ENCODE measurements at places on chromosomes 3 and 15.

DNA sequence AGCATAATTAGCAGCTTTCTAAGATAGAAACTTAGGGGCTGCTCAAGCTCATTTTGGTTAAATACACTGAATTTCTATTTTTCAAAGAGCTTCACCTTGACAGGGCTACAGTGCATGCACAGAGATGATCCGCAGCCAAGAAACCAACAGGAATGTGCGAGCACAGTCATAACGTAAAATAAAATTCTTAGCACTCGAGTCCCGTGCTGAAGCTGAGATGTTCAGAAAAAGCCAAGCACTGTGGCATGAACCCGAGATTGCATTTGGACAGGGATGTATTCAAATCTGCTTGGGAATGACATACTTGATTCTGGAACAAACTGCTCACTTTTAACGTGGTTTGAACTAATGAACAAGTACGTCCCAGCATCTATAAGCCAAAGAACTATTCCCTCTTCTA, 340.3 kb downstream of the FOXP1 start:
- no peak for DNase-seq

- DNase-seq = no peak
Measured at GRCh38 chr3:112097378-112097777, 11.2 kb downstream of the C3orf52 start.

DNA sequence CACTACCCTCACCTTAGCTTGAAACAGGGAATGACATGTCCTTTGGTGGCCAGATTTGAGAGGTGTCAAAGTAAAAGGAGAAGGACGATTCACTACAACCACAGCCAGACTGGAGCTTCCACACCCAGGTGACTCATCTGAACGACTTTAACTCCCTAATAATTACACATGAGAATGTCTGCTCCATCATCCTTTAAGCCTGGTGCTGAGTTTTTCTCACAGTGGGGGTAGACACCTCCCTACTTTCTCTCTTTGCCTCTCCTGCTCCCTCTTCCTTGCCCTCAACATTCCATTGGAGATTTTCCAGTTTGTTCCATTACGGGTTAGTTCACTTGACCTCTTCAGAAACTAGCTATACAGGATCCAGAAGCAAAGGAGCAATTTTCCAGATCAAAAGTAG, 154.3 kb upstream of the BHLHE40 start:
- DNase-seq = no peak

- DNase-seq = no peak
Measured at GRCh38 chr15:38189671-38190295, 62.9 kb upstream of the SPRED1 start.

- DNase-seq = no peak
Measured at GRCh38 chr3:145183261-145183660, 977.7 kb downstream of the PLOD2 start.

All from stimulated activated CD4-positive, alpha-beta T cell treated with anti-CD3 and anti-CD28 coated beads, TNF-alpha, amount 100 ng/mL, for 1 hour (primary cell).